ENCODE measurements at places on chromosomes 5 and 9.

- no peak for DNase-seq
These were observed 452.0 kb downstream of the DMAC1 start for GRCh38 chr9:7347556-7347955.

DNA sequence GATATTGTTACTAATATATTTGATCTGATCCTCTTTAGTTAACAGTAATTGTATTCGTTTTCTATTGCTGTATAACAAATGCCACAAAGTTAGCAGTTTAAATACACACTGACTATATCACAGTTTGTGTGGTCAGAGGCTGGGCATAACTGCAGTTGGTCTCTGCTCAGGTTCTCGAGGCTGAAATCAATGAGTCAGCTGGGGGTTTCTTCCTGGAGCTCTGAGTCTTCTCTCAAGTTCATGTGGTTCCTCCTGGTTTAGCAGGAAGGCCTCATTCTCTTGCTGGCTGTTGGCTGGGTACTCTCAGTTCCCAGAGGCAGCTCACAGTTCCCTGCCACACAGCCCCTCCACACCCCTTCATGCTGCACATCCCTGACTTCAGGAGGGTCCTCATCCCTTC lies 20.7 kb downstream of the COL23A1 start:
- no peak for DNase-seq

DNA sequence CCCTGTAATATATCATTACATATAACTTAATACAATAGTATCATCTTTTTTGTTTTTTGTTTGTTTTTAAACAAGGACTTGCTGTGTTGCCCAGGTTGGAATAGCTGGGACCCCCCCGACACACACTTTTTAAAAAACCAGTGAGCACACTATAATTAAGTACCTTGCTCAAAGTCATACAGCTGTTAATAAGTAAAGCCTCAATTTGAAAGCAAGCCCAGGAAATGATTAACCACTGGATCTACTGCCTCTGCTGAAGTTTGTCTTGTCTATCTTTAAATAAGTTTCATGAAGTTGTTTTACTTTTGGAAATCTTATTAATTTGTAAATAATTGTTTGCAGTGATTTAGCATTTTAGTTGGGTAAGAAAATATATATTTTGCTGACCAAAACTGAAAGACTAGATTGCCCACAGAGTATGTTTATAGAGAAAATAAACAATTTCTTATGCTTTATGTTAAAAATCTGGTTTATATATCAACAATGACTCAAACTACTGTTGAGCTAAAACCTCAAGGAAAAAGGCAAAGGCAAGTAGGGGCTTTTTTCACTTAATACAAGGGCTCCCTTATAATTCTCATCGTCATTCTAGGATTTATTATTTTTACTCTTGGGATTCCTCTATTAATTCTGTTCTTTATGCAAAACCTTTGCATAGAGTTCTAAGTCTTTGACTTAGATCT lies 5.8 kb upstream of the CARNMT1 start:
- DNase-seq = peak; percentile 18

- no peak for DNase-seq
These were observed 9.1 kb downstream of the SARDH start for GRCh38 chr9:133728856-133729616.

GRCh38 chr5:90689064-90689463 lies 130.5 kb downstream of the ADGRV1 start:
- no peak for DNase-seq

GRCh38 chr5:113202746-113203716 lies 226.4 kb downstream of the DCP2 start:
- no peak for DNase-seq
